ENCODE measurements at places on chromosomes 2 and 18.

DNA sequence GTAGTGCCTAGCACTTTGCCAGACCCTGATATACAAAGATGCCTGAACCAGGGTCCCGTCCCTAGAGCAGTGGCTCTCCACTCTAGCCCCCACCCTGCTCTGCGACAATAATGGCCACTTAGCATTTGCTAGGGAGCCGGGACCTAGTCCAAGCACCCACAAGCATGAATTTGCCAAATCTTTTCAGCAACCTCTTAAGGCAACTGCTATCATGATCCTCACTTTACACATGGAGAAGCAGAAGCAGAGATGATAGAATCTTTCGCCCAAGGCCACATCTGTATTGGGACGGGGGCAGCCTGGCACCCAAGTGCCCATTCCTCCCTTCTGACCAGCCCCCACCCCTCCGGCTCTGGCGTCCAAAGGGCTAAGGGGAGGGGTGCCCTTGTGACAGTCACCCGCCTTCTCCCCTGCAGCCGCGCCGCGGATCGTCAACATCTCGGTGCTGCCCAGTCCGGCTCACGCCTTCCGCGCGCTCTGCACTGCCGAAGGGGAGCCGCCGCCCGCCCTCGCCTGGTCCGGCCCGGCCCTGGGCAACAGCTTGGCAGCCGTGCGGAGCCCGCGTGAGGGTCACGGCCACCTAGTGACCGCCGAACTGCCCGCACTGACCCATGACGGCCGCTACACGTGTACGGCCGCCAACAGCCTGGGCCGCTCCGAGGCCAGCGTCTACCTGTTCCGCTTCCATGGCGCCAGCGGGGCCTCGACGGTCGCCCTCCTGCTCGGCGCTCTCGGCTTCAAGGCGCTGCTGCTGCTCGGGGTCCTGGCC is 13.0 kb downstream of the SIGLEC15 start:
- no peak for DNase-seq

GRCh38 chr18:79216176-79216575 is 147.0 kb downstream of the ATP9B start:
- no peak for DNase-seq

- DNase-seq, result no peak
Measured at GRCh38 chr2:70795164-70795995, 4.9 kb upstream of the FIGLA start.

GRCh38 chr2:5121642-5122041 is 570.5 kb upstream of the SOX11 start:
- no peak for DNase-seq

DNA sequence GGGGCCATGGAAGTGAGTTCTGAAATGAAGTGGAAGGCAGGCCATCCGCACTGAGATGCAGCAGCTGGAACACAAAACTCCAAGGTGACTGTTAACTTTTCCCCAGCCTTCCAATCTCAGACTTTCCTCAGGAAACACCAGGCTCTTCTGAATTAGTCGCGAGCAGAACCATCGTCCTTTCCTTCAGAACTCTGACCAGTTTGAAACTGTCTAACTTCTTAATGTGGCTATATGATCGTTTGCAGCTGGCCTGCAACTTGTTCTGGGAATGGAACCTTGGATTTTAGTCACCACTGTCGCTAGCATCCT is 620 bp upstream of the RPL37A start:
- no peak for DNase-seq

DNA sequence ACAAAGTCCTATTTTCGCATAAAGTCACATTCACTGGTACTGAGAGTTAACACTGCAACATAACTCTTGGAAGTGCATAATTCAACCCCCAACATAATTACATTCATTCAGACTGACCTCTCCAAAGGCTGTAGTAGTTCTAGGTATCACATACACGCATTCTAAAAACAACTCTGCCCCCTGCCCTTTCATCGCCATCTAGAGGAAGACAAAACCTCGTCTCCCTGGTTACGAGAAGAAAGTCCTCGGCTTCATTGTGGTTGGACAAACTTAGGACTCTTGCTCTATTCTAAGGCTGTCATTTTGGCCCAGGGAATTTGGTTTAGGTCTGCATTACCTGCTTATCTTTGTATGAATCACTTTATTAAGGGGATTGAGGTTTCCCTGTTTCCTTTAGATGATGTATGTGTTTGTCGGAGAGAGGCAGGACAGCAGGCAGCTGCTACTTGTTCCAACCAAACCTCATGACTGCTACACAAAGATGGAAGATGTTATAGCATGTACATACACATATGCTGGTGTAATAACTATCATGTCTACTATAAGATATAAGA is 215.4 kb upstream of the NRXN1 start:
- no peak for DNase-seq

DNA sequence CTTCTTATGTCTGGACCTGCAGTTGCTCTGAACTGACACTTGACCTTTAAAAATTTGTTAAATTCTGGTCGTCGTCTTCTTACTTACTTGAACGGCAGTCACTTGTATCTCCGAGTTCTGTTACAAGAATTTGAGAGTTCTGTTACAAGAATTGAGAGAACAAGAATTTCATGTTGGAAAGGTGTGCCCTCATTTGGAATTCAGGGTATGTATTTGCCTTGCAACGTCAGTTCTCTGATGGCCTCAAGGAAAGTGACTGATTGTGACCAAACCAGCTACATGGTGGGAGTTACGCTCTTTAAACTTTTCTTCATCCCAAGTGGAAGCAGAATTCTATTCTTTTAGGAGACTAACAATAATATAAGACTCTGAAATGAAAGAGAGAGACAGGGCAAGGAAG is 320.0 kb upstream of the TRIB2 start:
- DNase-seq, result no peak

DNA sequence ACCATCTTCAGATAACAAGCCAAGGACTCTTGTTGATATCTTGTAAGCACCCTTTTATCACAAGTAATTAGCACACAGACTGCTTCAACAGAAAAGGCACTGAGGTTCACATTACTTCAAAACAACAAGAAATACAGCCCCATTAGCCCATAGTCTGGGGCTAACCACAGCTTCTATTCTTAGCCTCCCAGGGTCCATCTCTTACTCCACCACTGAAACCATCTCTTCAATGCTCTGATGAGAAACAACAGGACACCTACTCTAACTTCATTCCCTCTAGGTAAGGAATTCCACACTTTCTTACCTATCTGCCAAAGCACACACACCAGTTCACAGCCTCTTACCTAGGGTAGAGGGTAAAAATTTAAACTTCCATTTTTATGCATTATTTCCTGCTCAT is 26.4 kb upstream of the CYTIP start:
- DNase-seq, result no peak

- no peak for DNase-seq
Measured at GRCh38 chr2:117774716-117775115, 39.8 kb upstream of the DDX18 start.

DNA sequence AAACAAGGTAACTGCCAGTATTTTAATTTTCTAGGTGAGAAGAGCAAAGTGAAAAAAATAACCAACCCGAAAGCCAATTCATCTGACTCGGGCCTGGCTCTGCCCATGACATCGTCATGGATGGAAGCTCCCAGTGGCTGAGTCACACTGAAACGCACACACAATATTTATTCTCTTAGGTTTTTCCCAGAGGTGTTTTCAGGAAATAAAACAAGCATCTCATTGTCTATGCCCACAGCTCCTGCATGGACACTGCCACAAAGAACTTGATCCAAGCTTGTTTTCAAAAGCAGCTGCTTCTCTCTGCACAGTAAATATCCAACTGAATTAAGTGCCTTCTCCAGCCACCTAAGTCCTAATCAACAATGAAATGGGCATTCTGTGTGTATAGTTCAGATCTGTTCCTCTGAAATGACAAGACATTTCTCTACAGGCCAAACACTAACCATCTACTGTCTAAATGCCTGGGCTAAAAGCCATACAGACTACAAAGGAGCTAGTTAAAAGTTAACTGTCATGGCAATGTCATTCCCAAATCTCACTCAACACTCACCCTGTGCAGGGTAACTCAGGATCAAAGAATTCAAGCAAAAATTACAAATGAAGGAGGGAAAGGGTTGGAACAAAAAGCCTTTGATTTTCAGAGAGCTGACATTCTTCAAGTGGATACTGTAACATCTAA is 62.9 kb downstream of the RPL31 start:
- DNase-seq, result no peak

GRCh38 chr2:142165790-142166189 is 35.0 kb upstream of the LRP1B start:
- DNase-seq, result no peak

DNA sequence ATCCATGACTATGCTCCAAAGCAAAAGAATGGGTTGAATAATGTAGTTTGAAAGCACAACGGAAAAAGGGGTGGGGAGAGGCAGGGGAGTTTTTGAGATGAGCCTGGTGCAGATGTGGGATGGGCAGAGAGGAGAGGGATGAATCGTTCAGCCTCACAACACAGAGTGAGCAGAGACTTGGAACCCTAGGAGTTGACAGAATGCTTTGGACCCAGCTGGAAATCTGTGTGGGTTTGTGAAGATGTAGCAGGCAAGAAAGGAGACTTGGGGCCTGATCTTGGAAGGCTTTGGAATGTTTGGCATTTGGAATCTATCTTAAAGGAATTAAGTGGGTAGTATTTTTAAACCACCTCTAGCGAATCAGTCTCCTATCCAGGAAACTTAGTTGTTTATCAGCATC is 66.0 kb upstream of the KCTD1 start:
- DNase-seq, result no peak

DNA sequence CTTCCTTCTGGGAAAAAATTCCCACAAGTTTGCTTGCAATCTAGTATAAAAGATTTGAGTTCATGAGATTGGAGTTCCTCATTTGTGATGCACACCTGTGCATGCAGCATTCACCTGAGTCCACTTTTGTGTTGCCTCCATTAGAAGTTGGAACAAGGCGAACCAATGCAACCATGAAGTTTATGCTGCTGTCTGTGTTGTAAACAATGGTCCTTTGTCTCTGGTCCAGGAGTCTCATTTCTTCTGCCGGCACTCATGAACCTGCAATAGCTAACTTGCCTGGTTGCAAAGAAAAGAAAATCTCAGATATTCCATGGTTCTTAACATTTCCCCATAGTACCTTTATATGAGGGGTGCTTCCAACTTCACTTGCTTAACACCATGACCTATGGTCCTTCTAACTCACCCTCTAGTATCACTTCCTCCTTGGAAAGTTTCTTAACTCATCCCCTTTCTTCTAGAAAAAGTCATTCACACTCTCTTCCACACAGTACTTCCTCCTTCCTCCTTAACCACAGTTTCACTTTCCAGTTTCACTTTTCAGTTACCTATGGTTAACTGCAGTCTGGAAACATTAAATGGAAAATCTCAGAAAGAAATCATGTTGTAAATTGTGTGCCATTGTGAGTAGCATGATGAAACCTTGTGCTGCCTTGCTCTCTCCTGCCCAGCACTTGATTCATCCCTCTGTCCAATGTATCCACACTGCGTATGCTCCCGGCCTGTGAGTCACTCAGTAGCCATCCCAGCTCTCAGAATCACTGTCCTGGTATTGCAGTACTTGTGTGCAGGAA is 128.8 kb upstream of the TRIB2 start:
- DNase-seq, result peak; percentile 93

GRCh38 chr2:238724728-238725127 is 123.2 kb upstream of the TWIST2 start:
- DNase-seq, result no peak

DNA sequence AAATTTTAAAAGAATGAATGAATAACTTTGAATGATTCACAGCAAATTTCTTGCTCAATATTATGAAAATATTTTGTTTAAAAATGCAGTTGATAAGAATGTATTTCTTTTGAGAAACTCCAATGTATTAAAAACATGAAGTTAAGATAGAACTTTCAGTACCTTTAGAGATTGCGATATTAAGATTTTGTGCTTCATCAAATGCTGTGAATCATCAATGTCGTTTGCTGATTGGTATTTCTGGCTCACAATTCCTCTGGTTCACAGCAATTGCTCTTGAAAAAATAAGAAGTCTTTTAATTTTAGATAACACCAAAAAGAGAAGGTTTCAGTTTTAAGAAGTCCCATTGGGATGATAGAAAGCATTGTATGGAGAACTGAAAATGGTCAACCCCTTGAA is 228.7 kb downstream of the IKZF2 start:
- DNase-seq, result no peak

DNA sequence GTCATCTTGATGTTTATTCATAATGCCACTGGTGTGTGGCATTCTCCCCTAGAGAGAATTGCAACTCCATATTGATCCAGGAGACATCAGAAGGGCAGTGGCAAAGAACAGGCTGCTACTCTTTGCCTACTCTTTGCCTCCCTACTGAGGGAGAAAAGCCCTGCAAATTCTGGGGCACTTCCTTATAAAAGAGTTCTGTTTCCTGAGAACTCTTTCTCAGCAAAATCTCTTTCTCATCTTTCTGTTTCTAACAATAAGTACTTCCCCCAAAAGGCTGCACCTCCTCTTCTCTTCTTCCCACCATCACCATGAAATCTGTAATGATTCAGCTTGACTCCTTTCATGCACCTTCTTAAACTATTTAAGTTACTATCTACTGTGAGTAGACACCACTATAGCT is 270.3 kb downstream of the MREG start:
- DNase-seq, result peak; percentile 67

GRCh38 chr18:62717169-62717924 is 2.0 kb downstream of the PHLPP1 start:
- DNase-seq, result no peak

- DNase-seq, result no peak
Measured at GRCh38 chr2:214865400-214865799, 55.9 kb upstream of the BARD1 start.

DNA sequence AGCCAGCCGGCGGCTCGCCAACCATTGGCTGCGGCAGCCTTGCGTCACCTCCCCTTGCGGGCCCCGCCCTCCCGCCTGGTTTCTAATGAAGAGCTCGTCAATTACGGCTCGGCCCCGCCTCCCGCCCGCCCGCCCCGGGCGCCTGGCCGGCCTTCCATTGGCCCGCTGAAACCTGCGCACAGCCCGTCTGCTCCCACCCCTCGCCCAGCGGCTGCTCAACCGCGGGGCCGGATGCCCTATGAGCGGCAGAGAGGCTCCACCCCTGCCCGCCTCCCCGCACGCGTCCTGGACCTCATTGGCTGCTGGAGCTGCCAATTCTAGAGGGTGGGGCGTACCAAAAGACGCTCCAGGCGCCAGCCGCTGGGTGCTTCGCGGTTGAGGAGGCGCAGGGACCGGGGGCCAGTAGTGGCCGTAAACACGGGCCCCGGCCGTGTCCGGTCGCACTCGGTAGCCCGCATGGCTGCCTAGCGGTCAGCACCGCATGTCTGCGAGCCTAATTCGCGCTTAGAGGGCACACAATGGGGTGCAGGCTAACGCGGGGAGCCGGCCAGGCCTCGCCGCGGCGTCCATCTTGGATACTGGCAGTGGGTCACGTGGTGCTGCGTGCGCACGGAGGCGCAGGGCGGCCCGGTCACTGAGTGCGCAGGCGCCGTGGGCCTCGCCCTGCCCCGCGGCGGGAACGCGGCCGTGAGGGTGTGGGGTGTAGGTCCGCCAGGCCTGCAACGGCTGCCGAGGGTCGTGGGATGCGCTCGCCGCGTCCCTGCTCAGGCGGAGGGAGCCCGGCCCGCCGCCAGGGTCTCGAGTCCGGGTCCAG is 454 bp upstream of the HDAC4 start:
- DNase-seq, result peak; percentile 100

GRCh38 chr2:119208791-119209203 is 14.8 kb upstream of the STEAP3 start:
- DNase-seq, result no peak

Measured in inflammatory macrophage (primary cell).